Naive thymus-derived CD4-positive, alpha-beta T cell (primary cell): ENCODE measurements at places on chromosomes 16 and 17. TPM values are rescaled to one million over a fixed set of nuclear protein-coding genes. Genes with fewer than 3 reads are reported as not detected.

The CCL1 gene
- not detected for total RNA-seq

The GLIS2 gene
- not detected for total RNA-seq

The BCL6B gene
- not detected for total RNA-seq

DNA sequence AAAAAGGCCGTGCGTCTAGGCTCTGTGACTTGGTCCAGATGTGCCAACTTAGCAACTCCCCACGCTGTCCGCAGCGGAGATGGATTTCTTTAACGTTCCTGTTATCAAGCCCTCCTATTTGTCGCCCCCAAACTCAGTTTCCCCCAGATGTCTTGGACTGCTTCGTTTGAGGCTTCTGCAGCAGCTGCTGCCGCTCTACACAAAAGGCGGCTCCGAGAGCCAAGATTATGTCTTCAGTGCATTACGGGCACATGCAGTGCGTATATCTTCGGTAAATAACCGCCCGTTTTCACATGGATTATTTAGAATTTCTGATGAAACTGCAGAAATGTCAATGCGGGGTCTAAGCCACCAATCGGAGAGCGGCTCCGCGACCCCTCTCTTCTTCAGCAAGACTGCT, 240.6 kb upstream of the ZFHX3 start:
- no peaks in the 10 kb centered on the region for H3K4me1 ChIP-seq
- no peaks in the 10 kb centered on the region for H3K36me3 ChIP-seq
- no peak overlapping the region for H3K27ac ChIP-seq
- no peaks in the 10 kb centered on the region for H3K27me3 ChIP-seq
- no peak overlapping the region for H3K4me3 ChIP-seq

DNA sequence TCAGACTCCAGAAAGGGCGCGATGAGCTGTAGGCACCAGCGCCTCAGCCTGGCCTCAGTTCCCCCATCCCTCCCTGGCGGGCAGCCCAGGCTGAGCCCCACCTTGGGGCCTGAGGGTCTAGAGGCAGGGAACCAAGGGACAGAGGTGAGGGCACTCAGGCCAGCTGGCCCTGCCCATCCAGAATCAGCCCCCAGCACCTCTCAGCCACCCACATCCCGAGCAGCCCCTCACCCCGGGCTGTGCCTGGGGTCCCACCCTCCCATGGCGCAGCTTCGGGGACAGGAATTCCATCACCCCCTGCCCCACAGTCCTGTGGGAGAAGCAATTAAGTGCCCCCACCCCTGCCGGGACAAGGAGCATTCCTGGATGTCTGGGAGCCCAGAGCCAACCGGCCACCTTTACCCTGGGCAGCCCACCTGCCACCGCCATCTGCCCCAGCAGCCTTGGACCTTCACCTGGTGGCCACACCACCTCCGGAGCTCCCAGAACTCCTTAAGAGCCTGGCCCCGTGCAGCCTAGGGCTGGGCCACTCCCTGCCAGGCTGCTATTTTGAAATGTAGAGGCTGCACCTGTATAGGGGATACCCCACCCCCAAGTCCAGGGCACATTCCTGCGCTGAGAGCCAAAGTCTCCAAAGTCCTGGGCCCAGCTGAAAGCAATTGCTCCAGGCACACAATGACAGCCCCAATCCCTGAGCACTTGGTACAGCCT, 33.7 kb upstream of the PVALEF start:
- no peak overlapping the region for H3K27ac ChIP-seq
- no peaks in the 10 kb centered on the region for H3K27me3 ChIP-seq
- H3K36me3 ChIP-seq, result no peaks in the 10 kb centered on the region

DNA sequence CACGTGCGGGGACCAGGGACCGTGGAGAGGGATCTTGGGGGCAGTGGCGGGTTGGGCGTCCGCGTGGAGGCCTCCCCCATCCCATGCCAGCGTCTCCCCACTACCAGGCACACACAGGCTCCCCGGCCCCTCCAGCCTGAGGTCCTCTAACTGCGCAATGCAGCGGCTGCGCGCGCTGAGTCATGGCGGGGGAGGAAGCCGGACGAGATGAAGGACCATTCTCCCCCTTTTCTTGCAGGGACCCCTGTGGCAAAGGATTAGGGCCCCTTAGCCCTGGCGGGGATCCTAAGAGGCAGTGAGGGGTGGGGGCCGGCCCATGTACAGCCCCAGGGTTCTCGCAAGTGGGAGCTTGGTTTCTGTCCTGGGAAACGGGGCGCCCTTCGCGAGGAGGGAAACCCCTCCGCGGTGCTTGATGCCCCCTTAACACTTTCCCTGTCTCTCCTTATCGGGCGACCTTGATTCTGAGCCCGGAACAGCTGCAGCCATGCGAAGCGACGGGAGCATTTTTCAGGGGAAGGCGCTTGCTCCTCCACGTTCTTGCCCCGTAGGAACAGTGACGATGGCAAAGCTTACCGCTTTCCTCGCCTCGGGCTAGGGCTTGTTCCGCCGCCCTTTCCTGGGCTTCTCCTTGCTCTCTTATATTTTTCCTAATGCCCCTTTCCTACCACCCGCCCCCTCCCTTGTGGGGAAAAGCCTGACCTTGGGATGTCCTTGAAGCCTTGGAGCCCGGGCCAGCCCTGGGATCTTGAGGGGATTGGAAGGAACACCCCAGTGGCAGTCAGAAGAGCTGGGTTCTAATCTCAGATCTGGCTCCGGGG, 592 bp downstream of the ALDOA start:
- H3K27me3 ChIP-seq, result no peaks in the 10 kb centered on the region
- no peak for DNase-seq
- H3K4me3 ChIP-seq, result peak overlapping the region; percentile 94

GRCh38 chr16:80285104-80285503, 255.7 kb upstream of the DYNLRB2 start:
- no peak for DNase-seq
- H3K27ac ChIP-seq, result no peak overlapping the region
- no peaks in the 10 kb centered on the region for H3K27me3 ChIP-seq

- no peaks in the 10 kb centered on the region for H3K36me3 ChIP-seq
- H3K4me3 ChIP-seq, result no peak overlapping the region
- H3K4me1 ChIP-seq, result no peaks in the 10 kb centered on the region
- DNase-seq, result no peak
These were observed 236.0 kb upstream of the CIBAR2 start for GRCh38 chr16:85348065-85348840.

GRCh38 chr17:78234261-78234865, 2.9 kb downstream of the TMEM235 start:
- no peak overlapping the region for H3K4me3 ChIP-seq
- H3K27ac ChIP-seq, result no peak overlapping the region
- H3K27me3 ChIP-seq, result peaks cover 17% of the 10 kb centered on the region
- no peak for DNase-seq
- no peaks in the 10 kb centered on the region for H3K36me3 ChIP-seq

DNA sequence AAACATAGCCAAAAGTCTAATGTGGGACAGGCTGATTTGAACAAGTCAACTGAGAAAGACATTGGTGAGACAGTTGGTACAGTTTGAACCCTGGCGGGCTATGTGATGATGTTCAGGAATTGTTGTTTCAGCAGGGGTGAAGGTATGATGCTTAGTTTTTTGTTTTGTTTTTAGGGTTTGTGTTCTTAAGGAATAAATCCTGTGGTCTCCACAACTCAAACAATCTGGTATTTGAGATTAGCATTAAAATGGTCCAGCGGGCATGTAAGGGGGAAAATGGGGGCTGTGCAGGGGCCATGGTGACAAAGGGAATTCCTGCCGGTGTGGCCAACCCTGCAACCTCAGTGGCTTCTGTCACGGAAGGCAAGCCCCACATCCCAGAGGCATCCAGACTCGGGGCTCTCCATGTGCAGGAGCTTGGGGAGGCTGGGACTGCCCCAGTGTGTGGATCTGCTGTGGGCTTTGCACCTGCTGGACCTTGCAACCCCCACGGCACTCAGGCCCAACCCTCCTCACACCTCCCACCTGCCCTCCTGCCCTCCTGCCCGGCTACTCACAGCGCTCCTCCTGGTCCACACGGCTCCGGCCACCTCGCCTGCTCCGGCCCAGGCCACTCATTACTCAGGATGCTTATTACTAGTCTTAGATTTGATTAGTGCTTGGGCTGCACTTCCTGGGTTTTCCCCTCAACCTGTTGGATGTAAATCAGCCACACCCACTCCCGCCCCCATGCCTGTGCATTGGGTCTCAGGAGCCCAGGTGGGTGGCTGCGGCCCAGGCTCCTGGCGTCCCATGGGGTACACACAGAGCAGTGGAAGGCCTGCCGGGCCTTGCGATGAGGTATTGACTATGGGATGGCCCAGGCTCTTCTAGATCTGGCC, at the start of gene TNFRSF13B:
Gene TNFRSF13B, minus strand, starts transcription at position 661 of the 881 bp plus-strand sequence. Its CDS starts 43 bp downstream, at position 618.
- H3K27ac ChIP-seq, result no peak within 1 kb of the TSS
- H3K4me3 ChIP-seq, result no peak within 1 kb of the TSS
- DNase-seq, result no peak
- no peaks in the 10 kb centered on the region for H3K36me3 ChIP-seq
- H3K4me1 ChIP-seq, result no peaks in the 10 kb centered on the region

DNA sequence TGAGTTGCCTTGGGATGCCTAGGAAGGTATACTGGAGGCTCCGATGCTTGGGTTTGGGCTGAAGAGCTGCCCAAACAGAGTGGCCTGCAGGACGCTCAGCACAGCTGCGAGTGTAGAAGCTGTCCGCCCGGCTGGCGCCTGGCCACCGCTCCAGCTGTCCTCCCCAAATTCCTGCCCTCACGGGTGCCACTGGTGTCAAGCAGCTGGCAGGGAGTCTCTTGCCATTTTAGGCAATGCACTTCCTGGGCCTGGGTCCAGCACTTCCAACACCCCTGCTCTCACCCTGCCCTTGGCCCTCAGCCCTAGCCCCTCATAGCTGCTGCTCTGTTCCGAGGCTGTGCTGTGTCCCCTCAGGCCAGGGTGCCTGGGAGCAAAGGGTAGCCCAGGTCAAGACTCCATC, 5.2 kb upstream of the PKMYT1 start:
- DNase-seq, result no peak
- H3K36me3 ChIP-seq, result no peaks in the 10 kb centered on the region
- no peaks in the 10 kb centered on the region for H3K27me3 ChIP-seq
- peaks cover 5% of the 10 kb centered on the region for H3K4me1 ChIP-seq

DNA sequence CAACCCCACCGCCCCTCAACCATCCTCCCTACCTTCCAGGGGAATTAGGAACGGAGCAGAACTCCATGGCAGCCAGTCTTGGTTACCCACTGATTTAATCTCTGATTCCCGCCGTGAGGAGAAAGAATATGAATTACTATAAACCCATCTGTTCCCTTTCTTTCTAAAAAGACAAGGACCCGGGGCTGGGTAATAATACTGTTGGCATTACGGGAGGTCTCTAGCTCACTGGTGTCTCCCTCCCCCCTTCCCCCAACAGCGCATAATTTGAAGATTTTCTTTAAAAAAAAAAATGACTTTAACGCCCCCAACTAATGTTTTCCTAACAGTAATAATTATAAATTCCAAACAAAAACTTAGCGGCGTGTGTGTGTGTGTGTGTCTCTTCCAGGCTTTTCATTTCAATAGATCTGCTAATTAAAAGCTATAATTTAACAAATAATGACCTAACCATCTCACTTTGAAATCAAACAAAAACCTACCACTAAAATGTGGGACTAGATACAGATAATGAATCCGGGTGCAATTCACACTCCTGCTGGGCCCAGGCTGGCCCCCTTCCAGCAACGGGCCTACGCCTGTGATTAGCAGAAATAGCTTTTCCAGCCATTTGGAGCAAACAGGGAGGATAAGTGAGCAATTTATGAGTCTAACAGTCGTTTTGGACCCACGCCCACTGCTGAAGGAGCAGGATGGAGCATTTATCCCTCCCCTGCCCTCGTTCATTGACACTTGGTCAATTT, 18.2 kb upstream of the BHLHA9 start:
- no peak overlapping the region for H3K4me3 ChIP-seq
- no peaks in the 10 kb centered on the region for H3K36me3 ChIP-seq
- DNase-seq, result no peak

DNA sequence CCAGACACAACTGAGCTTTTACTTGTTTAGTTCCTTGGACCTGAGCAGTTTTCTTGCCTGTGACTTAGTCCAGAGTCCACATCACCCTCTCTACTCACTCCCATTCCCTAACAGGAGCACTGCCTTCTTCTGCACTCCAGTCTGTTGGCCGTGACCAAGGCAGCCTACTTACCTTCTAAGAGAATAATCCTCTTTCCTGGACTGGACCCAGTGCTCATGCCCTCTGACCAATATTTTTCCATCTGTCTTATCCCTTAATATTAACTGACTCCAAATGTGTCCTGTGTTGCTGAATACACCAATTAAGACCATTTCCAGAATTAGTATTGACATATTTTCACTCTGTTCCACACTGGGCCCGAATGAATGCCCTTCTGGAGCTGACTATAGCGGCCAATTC, 681.0 kb upstream of the KIF2B start:
- no peak overlapping the region for H3K27ac ChIP-seq
- H3K27me3 ChIP-seq, result no peaks in the 10 kb centered on the region
- H3K4me1 ChIP-seq, result no peaks in the 10 kb centered on the region
- DNase-seq, result no peak
- no peaks in the 10 kb centered on the region for H3K36me3 ChIP-seq
- H3K4me3 ChIP-seq, result no peak overlapping the region

DNA sequence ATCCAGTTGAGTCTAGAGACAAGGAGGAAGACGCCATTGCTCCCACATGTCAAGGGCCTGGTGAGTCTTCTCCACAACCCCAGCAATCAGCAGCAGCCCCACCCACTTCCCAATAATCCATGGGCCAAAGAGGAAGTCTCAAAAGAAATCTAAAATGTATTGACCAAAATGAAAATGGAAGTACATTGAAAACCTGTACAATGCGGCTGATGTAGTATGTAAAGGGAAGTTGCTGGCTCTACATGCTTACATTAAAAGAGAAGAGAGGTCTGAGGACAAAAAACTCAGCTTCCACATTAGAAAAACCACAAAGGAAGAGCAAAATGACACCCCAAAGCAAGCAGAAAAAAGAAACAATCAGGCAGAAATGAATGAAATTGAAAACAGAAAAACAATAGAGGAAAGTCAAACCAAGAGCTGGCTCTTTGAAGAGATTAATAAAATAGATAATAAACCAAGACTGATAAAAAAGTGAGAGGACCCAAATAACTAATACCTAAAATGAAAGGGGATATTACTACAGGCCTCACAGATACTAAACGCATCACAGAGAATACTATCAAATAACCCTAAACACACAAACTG, 100.6 kb upstream of the METRNL start:
- H3K36me3 ChIP-seq, result no peaks in the 10 kb centered on the region
- peak; percentile 50 for DNase-seq
- H3K4me1 ChIP-seq, result peaks cover 19% of the 10 kb centered on the region
- no peak overlapping the region for H3K27ac ChIP-seq

DNA sequence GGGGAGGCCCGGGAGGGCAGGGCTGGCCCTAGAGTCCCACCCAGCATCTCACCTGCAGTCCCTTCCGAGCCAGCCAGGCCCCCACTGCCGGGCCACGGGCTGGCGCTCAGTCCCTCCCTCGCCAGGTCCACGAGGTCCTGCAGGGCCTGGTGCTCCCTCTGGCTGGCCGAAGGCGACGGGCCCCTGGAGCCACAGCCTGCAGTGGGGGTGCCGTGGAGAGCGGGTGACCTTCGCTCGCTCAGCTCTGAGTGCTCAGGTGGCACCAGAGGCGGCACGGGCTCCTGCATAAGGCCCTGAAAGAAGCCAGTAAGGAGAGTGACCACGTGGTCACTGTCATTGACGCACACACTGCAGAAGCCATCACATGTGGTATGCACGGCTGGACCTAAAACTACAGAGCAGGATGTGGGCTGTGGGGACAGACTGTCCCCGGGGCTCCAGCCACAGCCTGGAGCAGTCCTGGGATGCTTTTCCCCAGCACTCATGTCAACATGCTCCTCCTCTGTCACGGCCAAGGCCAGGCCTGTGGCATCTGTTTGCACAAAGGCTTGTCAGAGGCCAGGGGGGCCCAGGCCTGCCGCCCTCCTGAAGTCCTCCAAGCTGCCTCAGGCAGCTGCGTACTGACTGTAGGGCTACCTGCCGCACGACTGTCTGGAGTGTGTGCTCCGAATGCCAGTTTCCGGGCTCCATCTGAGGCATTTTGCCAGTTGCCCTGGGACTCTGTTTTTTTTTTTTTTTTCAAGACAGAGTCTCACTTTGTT, 15.1 kb downstream of the SLX4 start:
- DNase-seq, result no peak
- no peaks in the 10 kb centered on the region for H3K4me1 ChIP-seq
- H3K36me3 ChIP-seq, result peaks cover 12% of the 10 kb centered on the region
- H3K27ac ChIP-seq, result no peak overlapping the region
